Muscle of leg (tissue), 16 donors: ENCODE measurements at places on chromosomes 2 and 18. TPM values are rescaled to one million over a fixed set of nuclear protein-coding genes. Genes with fewer than 3 reads are reported as not detected.

- no peaks in the 10 kb centered on the region for H3K36me3 ChIP-seq
- no peak overlapping the region for H3K27ac ChIP-seq
- H3K27me3 ChIP-seq = no peaks in the 10 kb centered on the region
- peak; percentile 35 for DNase-seq
- no peak overlapping the region for H3K4me3 ChIP-seq
Measured at GRCh38 chr2:58918141-58918540, 677.0 kb upstream of the FANCL start.

GRCh38 chr2:61471905-61472805 is 1.3 kb upstream of the USP34 start:
- H3K4me3 ChIP-seq = peak overlapping the region; percentile 99
- peaks cover 6% of the 10 kb centered on the region for H3K4me1 ChIP-seq
- no peaks in the 10 kb centered on the region for H3K27me3 ChIP-seq
- H3K36me3 ChIP-seq = peaks cover 15% of the 10 kb centered on the region
- DNase-seq = peak; percentile 54

DNA sequence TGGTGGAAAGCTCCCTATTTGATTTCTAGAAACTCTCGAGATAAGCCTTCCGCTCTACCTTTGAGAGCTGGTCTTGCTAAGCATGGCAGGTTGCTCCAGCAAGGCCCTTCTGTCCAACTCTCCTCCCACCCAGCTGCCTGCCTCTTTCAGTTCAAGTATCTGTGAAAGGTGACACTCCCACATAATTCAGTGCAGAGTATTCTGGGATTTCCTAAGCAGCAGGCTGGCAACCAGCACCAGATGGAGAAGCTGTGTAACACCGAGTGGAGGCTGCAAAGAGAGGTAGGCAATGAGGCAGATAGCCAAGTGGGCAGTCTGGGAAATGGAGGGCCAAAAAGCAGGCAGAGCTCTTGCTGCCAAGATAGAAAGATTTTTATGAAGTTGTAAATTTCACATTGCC is 88.4 kb upstream of the CAVIN2 start:
- H3K27me3 ChIP-seq = no peaks in the 10 kb centered on the region
- H3K4me1 ChIP-seq = no peaks in the 10 kb centered on the region
- no peaks in the 10 kb centered on the region for H3K36me3 ChIP-seq

DNA sequence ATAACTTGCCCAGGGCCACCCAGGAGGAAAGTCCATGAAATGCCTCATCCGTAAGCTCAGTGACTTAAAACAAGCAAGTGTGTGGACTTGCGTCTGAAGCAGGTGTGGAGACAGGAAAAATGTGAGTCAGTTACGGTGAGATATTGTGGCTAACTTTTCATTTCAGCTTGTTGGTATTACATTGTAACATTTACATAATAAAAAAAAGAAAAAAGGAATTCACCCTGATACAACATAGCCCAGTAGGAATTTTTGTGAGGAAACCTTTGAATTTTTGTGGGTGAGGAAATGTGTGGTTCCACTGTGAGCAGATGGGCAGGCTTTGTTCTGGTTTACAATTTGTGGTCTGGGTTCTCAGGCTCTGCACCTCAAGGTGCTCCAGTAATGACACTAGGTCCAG is 33.7 kb upstream of the LYPD6B start:
- no peak for DNase-seq
- H3K27me3 ChIP-seq = peaks cover 2% of the 10 kb centered on the region
- no peak overlapping the region for H3K27ac ChIP-seq
- H3K4me3 ChIP-seq = no peak overlapping the region
- H3K36me3 ChIP-seq = no peaks in the 10 kb centered on the region
- peaks cover 7% of the 10 kb centered on the region for H3K4me1 ChIP-seq

- DNase-seq = peak; percentile 49
- peaks cover 35% of the 10 kb centered on the region for H3K4me1 ChIP-seq
- no peak overlapping the region for H3K27ac ChIP-seq
- peak overlapping the region; percentile 68 for H3K4me3 ChIP-seq
- peaks cover 48% of the 10 kb centered on the region for H3K27me3 ChIP-seq
- no peaks in the 10 kb centered on the region for H3K36me3 ChIP-seq
Measured at GRCh38 chr2:205684871-205685313, 2.6 kb downstream of the NRP2 start.

DNA sequence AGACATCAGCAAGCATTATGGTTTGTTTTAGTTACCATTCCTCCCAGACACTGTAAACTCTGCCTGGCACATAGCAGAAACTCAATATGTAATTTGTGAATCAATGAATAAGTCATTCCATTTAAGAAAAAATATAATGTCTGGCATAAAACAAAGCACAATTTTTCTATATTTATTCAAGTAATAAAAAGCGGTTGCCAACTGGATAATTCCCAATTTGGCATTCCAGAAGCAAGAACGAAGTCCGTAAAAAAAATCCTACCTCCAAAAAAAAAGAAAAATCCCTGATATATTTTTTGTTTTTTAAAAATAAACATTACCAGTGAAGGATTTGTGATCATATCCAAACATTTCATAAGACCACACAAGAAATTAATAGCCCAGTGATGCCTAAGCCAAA is 351.3 kb upstream of the LRRTM4 start:
- H3K36me3 ChIP-seq = no peaks in the 10 kb centered on the region
- no peak overlapping the region for H3K27ac ChIP-seq
- no peaks in the 10 kb centered on the region for H3K27me3 ChIP-seq
- DNase-seq = peak; percentile 73
- H3K4me3 ChIP-seq = no peak overlapping the region
- no peaks in the 10 kb centered on the region for H3K4me1 ChIP-seq

DNA sequence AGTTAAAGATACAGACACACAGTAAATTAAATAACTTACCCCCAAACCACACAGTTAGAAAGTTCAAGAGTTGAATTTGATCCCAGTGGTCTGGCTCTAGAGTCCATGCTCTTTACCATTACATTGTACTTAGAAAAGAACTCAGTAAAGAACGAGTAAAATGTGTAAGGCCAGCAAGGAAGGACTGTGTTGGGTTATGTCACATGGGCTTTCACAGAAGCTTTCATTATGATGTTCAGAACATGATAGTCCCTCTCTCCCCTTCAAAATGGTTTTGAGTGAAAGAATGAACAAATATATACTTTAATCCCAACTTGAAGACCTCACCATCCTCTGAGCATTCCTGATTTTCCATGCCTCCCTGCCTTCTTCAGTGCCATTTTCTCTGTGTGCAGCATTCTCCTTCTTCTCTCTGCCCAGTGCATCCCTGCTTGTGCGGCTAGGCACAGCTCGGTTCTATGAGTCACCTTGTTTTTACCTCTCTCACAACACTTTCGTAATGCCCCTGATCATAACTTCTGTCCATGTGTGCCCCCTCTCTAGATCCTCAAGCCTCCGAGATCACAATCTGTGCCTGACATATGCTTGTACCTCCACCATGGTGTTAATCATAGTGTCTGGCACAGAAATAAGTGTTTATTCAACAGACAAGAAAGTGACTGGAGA is 22.0 kb downstream of the RASGRP3 start:
- H3K4me3 ChIP-seq = no peak overlapping the region
- H3K27ac ChIP-seq = no peak overlapping the region
- no peak for DNase-seq
- H3K27me3 ChIP-seq = no peaks in the 10 kb centered on the region

GRCh38 chr2:170929686-170930050 is 615 bp downstream of the GORASP2 start:
- peak; percentile 65 for DNase-seq
- H3K36me3 ChIP-seq = peaks cover 6% of the 10 kb centered on the region
- peaks cover 13% of the 10 kb centered on the region for H3K4me1 ChIP-seq
- H3K27ac ChIP-seq = peak overlapping the region; percentile 95

DNA sequence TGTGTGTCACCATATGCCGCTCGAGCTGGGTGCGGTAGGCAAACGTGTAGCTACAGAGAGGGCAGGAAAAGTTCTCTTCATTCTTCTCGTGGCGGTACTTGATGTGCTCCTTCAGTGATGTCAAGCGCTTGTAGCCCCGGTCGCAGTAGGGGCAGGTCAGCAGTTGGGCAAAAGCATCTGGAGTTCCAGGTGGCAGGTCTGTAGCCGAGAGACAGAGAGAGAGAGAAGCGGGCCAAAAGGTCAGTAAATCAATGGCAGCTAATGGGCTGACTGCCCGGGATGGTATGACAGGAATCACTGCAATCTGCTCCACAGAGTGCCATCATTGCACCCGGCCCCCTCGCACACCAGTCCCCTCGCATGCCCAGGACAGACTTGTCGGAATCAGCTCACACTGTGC is 116.0 kb downstream of the ZEB2 start:
- H3K27ac ChIP-seq = peak overlapping the region; percentile 77
- peak overlapping the region; percentile 24 for H3K4me3 ChIP-seq
- peaks cover 31% of the 10 kb centered on the region for H3K36me3 ChIP-seq
- H3K4me1 ChIP-seq = peaks cover 8% of the 10 kb centered on the region
- DNase-seq = peak; percentile 91

DNA sequence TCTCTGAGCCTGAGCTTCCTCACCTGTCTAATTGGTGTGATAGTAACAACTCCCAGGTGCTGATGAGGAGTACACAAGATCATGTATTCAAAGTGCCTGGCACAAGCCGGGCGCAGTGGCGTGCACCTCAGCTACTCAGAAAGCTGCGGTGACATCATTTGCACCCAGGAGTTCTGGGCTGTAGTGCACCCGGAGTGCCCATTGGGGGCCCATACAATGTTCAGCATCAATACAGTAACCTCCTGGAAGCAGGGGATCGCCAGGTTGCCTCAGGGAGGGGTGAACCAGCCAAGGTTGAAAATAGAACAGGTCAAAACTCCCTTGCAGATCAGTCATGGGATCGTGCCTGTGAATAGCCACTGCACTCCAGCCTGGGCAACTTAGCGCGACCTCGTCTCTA is 11.2 kb upstream of the C1QL2 start:
- no peak for DNase-seq
- H3K27me3 ChIP-seq = peaks cover 4% of the 10 kb centered on the region
- no peak overlapping the region for H3K4me3 ChIP-seq
- no peak overlapping the region for H3K27ac ChIP-seq

GRCh38 chr18:48139431-48140347 is 209.2 kb upstream of the SMAD2 start:
- H3K27me3 ChIP-seq = peaks cover 29% of the 10 kb centered on the region
- DNase-seq = peak; percentile 58
- no peaks in the 10 kb centered on the region for H3K36me3 ChIP-seq
- peaks cover 43% of the 10 kb centered on the region for H3K4me1 ChIP-seq

- H3K36me3 ChIP-seq = no peaks in the 10 kb centered on the region
- H3K27ac ChIP-seq = no peak overlapping the region
- H3K27me3 ChIP-seq = no peaks in the 10 kb centered on the region
- H3K4me1 ChIP-seq = no peaks in the 10 kb centered on the region
- no peak for DNase-seq
Measured at GRCh38 chr2:184314829-184315228, 283.5 kb upstream of the ZNF804A start.

- no peak for DNase-seq
- no peaks in the 10 kb centered on the region for H3K4me1 ChIP-seq
- H3K4me3 ChIP-seq = no peak overlapping the region
- H3K27me3 ChIP-seq = no peaks in the 10 kb centered on the region
- H3K27ac ChIP-seq = no peak overlapping the region
- H3K36me3 ChIP-seq = no peaks in the 10 kb centered on the region
Measured at GRCh38 chr18:41886126-41886807, 68.8 kb upstream of the PIK3C3 start.

DNA sequence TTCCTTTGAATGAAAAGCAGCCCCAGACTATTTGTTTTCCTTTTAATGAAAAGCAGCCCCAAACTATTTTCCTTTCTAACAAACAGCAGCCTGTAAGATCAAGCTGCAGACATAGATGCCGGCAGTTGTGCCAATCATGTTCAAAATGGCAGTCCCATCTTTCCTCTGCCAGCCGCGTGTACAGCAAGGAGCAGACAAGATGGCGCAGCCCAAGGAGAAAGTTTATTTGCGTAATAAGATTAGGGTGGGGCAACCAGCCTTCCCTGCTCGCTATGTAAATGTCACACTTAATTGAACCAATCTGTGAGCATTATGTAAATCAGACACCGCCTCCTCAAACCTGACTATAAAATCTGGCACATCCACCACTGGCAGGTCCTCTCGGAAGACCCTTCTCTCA is 226.0 kb downstream of the TGIF1 start:
- H3K36me3 ChIP-seq = no peaks in the 10 kb centered on the region
- no peak for DNase-seq
- no peaks in the 10 kb centered on the region for H3K27me3 ChIP-seq
- no peak overlapping the region for H3K4me3 ChIP-seq

- peaks cover 3% of the 10 kb centered on the region for H3K4me1 ChIP-seq
- H3K27me3 ChIP-seq = peaks cover 4% of the 10 kb centered on the region
Measured at GRCh38 chr18:59966913-59967312, 67.1 kb downstream of the PMAIP1 start.

DNA sequence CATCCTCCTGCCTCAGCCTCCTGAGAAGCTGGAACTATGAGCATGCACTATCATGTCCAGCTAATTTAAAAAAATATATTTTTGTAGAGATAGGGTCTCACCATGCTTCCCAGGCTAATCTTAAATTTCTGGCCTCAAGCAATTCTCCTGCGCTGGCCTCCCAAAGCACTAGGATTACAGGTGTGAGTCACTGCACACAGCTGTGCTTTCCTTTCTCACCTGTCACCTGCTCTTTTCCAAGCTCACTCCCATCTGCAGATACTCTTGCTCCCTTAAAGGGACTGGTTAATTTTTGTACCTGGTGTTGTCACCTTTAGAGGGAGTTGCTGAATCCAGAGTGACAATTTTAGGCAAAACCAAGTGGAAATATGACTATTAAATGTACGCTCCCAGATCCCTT is 178.2 kb downstream of the LOXHD1 start:
- no peak overlapping the region for H3K27ac ChIP-seq
- DNase-seq = no peak
- no peaks in the 10 kb centered on the region for H3K36me3 ChIP-seq
- H3K27me3 ChIP-seq = peaks cover 20% of the 10 kb centered on the region
- H3K4me1 ChIP-seq = peaks cover 5% of the 10 kb centered on the region

DNA sequence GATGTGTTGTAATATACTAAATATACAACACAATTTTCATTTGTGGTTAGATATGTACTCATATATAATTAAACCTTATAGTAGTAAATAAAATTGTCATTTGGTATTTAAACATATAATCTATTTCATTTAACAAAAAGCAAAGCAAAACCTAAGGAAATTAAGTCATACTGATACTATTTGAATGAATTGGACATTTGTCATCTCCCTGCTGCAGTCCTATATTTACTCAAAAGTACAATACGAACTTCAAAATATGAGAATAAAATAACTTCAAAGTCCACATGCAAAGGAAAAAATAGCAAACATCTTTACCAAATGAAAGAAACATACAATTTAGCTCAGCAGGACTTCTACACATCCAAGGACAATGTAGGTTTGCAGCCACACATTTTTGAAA is 11.8 kb upstream of the HAT1 start:
- H3K4me1 ChIP-seq = no peaks in the 10 kb centered on the region
- H3K4me3 ChIP-seq = no peak overlapping the region
- DNase-seq = no peak
- H3K27ac ChIP-seq = no peak overlapping the region
- no peaks in the 10 kb centered on the region for H3K27me3 ChIP-seq

- no peaks in the 10 kb centered on the region for H3K27me3 ChIP-seq
- no peak overlapping the region for H3K27ac ChIP-seq
- peaks cover 55% of the 10 kb centered on the region for H3K36me3 ChIP-seq
- H3K4me3 ChIP-seq = no peak overlapping the region
- peaks cover 17% of the 10 kb centered on the region for H3K4me1 ChIP-seq
Measured at GRCh38 chr2:241157841-241158545, 7.7 kb downstream of the PPP1R7 start.

GRCh38 chr18:8088626-8089025 is 520.6 kb upstream of the RAB12 start:
- no peaks in the 10 kb centered on the region for H3K4me1 ChIP-seq
- H3K4me3 ChIP-seq = no peak overlapping the region
- H3K36me3 ChIP-seq = no peaks in the 10 kb centered on the region
- no peak overlapping the region for H3K27ac ChIP-seq
- no peak for DNase-seq
- H3K27me3 ChIP-seq = no peaks in the 10 kb centered on the region

Gene CCDC74B
- total RNA-seq = 1.5 TPM

Gene ZNF892
- total RNA-seq = 6.2 TPM

Gene PLB1
- total RNA-seq = 1.6 TPM

Gene STARD6
- total RNA-seq = 0.18 TPM

Gene CD226
- total RNA-seq = 0.53 TPM

Gene TMEM198
- 1.2 TPM for total RNA-seq
